ENCODE measurements at places on chromosomes 1 and 21.

DNA sequence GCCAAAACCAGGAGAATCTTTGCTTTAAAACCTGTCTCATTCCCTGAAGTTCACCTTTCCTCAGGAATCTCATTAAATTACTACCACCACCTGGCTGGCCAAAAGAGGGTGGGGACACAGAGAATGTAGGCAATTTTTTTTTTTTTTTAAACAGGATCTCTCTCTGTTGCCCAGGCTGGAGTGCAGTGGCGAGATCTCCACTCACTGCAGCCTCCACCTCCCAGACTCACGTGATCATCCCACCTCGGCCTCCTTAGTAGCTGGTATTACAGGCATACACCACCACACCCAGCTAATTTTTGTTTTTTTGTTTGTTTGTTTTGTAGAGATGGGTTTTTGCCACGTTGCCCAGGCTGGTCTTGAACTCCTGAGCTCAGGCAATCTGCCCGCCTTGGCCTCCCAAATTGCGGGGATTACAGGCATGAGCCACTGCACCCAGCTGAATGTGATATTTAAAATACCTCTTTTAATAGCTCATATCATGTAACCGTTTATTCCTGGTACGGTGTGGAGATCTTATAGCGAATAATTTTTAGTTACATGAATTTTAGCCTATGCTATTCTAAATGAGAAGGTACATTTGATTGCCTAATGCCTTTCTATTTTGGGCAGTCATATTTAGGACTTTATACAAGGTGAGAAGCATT is 84.5 kb downstream of the POU2F1 start:
- no peak for DNase-seq

DNA sequence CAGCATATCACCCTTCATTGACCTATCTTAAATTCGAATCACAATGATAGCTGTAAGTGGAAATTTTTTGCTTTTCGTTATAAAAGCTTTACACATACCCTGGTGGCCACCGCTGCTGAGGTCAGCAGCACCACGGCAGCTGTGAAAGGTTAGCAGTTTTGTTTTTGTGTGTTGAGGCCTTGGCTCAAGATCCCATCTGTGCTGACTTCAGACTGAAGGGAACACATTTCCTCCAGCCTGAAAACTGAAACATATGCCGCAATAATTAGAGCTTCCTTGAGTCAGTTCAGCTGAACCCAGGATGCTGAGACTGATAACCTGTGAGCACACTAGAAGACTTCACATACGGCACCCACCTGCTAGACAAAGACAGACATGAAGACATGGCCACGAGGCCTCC is 103.0 kb downstream of the SMYD3 start:
- DNase-seq: no peak

GRCh38 chr1:63624911-63625310 is 31.7 kb downstream of the PGM1 start:
- no peak for DNase-seq

GRCh38 chr1:245645894-245646293 is 491.1 kb downstream of the KIF26B start:
- no peak for DNase-seq

DNA sequence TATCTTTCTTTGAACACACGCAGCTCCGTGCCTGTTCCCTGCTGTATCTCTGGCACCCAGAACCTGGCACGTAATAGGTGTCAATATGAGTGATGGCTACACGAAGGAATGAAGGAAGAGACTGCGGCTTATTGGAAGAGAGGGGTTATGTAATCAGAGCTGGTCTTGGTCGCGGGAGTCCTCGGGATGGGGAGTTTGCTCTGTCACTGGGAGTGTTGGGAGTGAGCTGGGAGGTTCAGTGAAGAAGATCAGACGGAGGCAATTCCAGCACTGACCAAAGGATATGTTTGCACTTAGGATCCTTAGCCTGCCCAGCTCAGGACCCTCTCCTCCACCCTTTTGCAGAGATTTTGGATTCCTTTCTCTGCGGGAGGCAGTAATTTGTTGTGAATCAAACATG is 709.1 kb downstream of the PTPRU start:
- DNase-seq: no peak

- DNase-seq: no peak
Measured at GRCh38 chr1:10838541-10838940, 42.1 kb upstream of the CASZ1 start.

GRCh38 chr1:219325368-219325742 is 151.7 kb downstream of the LYPLAL1 start:
- no peak for DNase-seq

DNA sequence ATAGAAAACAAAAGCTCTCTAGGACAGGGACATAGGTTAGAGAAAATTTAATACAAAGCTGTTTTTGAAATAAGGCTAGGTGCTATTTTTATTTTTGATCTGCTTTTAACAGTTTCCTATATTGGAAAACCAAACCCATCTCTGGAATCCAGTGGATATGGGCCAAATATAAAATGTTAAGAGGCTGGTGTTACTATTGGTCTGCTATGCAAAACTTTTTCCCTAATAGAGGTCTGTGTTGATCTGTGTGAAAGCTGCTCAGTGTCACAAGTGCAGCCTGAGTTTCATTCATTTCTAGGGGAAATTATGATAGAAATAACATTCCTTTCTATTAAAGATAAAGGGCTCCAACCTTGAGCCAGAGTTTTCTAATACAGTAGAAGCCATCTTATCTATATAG is 116.4 kb downstream of the OLFML2B start:
- DNase-seq: no peak

DNA sequence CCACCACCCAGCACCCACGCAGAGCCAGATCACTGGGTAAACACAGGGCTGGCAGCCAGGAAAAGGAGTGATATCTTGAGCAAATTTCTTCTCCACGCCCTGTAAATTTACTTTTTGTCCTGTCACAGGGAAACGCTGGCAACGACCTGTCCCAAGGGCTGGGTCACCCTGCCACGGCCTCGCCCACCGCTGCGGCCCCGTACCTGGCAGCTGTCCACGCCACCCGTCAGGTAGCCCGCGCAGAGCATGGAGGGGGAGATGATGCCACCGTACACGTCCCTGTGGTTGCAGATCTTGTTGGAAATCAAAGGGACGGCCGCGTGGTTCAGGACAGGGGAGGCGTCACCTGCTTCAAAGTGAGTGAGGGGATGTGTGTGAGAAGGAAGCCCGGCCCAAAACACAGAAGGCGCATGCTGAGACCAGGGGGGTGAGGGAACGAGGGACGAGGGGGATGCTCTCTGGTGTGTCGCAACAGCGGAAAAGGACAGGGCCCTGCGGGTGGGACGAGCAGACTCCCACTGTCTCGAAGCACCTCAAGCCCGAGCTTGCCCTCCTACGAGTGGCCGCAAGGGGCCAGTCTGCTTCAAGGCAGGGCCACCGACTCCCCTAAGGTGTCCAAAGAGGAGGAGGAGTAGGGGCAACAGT is 10.1 kb upstream of the TFF1 start:
- no peak for DNase-seq

DNA sequence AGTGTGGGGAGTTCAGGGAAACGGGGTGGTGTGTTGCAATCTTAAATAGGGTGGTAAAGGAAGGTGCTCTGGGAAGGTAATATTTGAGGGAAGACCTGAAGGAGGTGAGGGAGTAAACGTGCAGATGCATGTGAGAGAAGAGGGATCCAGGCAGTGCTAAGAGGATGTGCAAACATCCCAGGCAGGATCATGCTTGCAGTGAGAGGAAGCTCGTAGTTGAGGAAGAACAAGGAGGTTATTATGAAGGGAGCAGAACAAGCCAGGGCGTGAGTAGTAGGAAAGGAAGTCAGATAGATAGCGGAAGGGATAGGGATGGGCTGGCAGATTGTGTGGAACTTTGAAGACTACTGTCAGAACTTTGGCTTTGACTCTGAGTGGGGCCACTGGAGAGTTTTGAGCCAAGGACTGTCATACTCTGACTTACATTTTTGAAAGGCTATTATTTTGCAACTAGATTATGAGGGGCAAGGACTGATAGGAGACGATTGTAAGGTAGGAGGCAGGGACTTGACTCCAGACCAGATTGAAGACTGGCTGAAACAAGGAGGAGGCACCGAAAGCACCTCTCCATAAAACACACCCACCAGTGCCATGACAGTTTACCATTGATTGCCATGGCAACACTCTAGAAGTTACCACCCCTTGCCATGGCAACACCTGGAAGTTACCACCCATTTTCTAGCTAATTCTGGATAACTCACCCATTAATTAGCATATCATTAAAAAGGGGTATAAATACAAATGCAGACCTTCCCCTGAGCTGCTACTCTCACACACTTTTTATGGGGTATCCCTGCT is 67.0 kb downstream of the XCL2 start:
- DNase-seq: no peak

DNA sequence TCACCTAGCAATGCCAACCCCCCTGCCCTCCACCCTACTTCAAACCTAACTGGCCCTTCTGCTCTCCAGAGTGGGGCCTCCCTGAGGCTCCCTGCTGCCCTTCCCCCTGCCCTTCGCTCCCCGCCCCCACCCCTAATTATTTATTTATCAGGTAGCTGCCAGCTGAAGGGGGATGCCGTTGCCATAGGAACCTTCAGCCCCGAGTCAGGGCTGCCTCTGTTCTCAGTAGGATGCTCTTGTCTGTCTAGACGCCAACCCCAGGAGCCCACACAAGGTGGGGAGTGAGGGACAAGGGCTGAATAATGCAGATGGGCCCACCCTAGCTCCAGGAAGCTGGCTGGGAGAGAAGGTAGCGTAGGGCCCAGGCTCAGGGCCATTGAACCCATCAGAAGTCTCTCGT is 41.1 kb downstream of the NKAIN1 start:
- no peak for DNase-seq

GRCh38 chr1:161059293-161059692 is 10.4 kb downstream of the ARHGAP30 start:
- no peak for DNase-seq

- no peak for DNase-seq
Measured at GRCh38 chr1:8524627-8525157, 206.8 kb downstream of the SLC45A1 start.

- no peak for DNase-seq
Measured at GRCh38 chr1:44584167-44584566, 90.1 kb downstream of the TMEM53 start.

GRCh38 chr1:76463849-76464248 is 389.3 kb downstream of the ST6GALNAC3 start:
- DNase-seq: no peak

Measured in Right ventricle myocardium superior (tissue), 1 donor.